Cardiac fibroblast (primary cell): ENCODE measurements at places on chromosomes 13 and 19.

DNA sequence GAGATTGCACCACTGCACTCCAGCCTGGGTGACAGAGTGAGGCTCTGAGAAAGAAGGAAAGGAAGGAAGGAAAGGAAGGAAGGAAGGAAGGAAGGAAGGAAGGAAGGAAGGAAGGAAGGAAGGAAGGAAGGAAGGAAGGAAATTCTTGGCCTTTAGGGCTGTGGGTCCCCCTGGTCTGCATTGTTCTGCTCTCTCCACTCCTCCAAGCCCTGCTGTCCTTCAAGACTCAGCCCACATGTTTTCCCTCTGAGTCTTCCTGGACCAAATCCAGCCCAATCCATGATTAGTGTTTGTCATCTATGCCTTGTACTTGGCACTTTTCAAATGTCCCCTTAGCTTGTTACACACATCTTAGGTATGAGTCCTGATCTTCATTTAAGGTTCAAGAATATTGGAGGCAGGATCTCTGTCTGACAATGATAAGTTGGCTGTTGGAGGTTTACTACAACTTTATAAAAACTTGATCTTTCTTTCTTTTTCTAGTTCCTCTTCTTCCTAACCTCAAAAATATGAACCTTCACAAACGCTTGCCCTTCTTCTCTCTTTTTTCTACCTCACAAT, 48.8 kb upstream of the INTS6 start:
- peak; percentile 79 for DNase-seq

- DNase-seq, result no peak
Observed at GRCh38 chr13:29953542-29953941, 103.1 kb upstream of the UBL3 start.

GRCh38 chr19:19410553-19411550, 5.4 kb downstream of the GATAD2A start:
- no peak for DNase-seq

DNA sequence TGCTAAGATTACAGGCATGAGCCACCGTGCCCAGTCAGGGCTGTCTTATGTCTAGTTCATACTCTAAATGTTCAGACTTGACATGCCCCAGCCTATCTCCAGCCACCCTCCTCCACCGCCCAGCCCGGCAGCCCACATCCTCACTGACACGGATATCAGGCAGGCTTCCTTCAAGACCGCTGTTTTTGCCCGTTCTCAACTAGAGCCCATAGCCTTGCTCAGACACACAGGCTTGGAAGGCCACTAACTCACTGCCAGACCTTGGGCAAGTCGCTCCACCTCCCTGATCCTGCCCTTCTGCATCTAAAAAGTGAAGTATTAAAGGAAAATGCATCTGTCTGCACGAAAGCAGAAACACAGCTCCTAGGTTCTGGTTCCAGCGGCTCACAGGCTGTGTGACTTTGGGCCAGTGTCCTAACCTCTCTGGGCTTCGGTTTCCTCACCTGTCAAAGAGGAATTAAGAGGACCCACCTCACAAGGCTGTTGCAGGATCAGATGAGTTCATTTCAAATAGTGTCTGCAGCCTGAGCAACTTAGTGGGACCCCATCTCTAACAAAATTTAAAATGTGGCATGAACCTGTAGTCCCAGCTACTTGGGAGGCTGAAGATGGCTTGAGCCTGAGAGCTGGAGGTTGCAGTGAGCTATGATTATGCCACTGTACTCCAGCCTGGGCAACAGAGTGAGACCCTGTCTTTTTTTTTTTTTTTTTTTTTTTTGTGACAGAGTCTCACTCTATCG, 14.5 kb upstream of the CERS4 start:
- no peak for DNase-seq

GRCh38 chr19:46408664-46409039, 4.7 kb downstream of the CCDC8 start:
- no peak for DNase-seq

DNA sequence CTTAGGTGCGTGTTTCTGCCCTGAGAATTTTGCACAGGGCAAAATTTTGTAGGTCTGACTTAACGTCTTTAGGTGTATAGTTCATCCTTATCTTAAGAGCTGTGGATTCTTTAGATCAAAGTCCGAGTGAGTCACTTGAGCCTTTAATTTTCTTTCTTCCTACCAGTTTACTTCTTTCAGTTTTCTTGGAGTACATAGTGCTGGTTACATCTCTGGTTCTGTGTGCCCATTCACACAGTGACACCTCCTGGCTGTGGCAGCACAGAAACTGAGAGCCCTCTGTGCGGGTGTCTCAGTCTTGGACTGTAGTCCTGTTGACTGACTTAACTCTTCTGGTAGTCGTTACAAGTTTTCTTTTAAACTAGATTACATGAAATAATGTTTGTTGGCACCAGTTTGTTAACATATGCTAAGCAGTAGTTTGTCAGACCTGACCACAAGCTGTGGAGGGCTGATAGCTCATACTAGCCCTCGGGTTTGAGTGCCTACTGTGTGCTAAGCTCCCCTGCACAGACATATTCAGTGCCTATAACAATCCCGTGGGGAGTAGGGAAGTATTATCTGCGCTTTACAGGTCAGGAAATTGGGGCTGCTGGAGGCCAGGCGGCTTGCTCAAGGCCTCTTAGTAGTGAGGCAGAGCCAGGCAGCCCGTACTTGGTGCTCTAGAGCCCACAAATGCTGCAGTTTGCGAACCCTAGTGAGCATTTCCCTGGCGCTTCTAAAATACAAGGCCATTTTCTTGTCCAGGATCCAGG, 1.6 kb downstream of the GATAD2A start:
- DNase-seq, result peak; percentile 63

DNA sequence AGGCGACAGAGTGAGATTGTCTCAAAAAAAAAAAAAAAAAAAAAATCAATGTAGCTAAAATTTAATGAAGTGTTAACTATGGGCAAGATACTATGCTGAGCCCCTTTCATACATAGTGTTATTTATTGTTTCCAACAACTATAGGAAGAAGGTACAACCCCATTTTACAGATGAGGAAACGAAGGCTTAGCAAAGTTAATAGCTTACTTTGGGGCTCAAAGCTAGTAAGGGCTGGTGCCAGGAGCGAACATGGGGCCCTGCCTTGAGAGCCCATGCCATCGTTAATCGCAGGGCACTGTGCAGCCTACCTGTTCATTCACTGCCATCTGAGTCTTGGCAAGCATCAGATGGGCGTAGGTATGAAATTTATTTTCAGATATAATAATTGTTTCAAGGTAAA, 1.9 kb upstream of the FRY start:
- no peak for DNase-seq

DNA sequence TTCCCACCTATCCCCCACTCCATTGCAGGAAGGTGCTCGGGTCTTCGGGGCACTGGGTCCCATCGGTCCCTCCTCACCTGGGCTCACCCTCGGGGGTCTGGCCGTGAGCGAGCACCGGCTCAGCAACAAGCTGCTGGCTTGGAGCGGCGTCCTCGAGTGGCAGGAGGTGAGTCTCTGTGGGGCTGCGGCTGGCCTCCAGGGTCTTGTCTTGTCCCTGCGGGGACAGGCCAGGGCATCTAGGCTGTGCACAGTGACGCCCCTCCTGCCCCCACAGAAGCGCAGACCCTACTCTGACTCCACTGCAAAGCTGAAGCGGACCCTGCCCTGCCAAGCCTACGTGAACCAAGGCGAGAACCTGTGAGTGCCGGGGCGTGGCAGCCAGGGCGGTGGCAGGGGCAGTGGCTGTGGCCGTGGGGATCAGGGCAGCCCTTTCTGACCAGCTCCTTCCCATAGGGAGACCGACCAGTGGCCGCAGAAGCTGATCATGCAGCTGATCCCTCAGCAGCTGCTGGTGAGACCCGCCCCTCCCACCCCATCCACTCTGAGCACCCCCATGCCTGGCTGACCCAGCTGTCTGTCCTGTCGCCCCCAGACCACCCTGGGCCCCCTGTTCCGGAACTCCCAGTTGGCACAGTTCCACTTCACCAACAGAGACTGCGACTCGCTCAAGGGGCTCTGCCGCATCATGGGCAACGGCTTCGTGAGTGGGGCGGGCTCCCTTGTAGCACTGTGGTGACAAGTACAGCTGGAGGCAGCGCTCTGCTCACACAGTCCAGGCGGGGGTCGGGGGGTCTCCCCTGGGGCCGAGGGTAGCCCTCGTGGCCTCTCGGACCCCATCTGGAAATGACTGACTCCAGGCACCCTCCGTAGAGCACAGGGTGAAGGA, 3.7 kb downstream of the PTOV1 start:
- no peak for DNase-seq

DNA sequence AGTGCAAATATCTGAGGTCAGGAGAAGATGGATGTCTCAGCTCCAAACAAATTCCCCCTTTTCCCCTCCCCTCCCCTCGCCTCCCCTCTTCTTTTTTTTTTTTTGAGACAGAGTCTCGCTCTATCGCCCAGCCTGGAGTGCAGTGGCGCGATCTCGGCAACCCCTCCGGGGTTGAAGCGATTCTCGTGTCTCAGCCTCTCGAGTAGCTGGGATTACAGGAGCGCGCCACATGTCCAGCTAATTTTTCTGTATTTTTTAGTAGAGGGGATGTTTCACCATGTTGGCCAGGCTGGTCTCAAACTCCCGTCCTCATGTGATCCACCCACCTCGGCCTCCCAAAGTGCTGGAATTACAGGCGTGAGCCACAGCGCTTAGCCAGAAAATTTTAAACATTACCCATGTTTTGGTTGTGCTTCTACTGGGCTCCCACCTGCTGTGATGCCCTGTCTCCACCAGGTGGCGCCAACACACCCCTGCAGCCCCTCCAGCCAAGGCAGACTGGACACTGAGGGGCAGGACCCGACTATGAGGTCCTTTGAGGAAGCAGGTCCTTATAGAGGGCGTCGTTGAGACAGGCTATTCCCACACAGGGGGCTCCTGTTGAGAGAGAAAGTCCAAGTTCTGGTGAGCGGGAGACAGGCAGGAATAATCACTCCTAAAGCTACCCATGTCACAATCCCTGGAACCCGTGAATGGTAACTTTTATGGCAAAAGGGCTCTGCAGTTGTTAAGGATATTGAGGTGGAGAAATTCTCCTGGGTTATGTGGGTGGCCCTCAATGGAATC, 6.3 kb downstream of the ERICH4 start:
- peak; percentile 75 for DNase-seq

DNA sequence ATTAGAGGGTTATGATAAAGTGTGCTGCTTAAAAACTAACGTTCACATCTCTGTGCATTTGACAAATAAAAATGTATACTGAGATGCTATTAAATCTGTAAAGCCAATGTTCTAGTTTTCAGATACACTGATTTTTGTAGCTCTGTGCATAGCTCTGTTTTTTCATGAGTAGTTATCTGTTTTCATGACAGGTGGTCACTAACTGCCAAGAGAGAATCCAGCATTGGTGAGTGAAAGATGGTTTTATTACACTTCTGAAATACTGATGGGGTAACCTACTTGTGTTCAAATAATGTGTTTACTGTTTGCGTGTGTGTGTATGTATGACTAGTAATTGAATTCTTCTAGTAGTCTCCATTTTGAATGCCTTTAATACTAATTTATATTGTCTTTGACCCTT, 29.0 kb downstream of the URI1 start:
- DNase-seq, result no peak

GRCh38 chr13:50125554-50126262, 110.5 kb downstream of the KCNRG start:
- DNase-seq, result peak; percentile 87

DNA sequence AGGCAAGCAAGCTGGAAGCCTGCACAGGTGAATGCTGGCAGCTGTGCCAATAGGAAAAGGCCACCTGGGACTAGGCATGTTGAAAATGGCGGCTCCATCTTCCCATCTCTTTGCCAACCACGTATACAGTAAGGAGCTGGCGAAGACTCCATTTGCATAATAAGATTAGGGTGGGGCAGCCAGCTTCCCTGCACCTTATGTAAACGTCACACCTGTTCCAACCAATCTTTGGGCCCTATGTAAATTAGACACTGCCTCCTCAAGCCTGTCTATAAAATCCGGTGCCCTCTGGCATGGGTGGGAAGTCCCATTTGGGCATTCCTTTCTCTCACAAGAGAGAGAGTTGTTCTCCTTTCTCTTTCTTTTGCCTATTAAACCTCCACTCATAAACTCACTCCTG, 16.8 kb downstream of the ADGRE2 start:
- no peak for DNase-seq

GRCh38 chr13:104571161-104571892, 1505.1 kb upstream of the SLC10A2 start:
- peak; percentile 94 for DNase-seq

GRCh38 chr19:9018163-9018875, 8.1 kb upstream of the MUC16 start:
- DNase-seq, result no peak

GRCh38 chr19:17553256-17553655, 2.2 kb upstream of the COLGALT1 start:
- peak; percentile 98 for DNase-seq

- no peak for DNase-seq
Observed at GRCh38 chr19:35048911-35049411, 7.4 kb downstream of the HPN start.

- DNase-seq, result no peak
Observed at GRCh38 chr19:50022823-50023222, 2.3 kb downstream of the VRK3 start.

DNA sequence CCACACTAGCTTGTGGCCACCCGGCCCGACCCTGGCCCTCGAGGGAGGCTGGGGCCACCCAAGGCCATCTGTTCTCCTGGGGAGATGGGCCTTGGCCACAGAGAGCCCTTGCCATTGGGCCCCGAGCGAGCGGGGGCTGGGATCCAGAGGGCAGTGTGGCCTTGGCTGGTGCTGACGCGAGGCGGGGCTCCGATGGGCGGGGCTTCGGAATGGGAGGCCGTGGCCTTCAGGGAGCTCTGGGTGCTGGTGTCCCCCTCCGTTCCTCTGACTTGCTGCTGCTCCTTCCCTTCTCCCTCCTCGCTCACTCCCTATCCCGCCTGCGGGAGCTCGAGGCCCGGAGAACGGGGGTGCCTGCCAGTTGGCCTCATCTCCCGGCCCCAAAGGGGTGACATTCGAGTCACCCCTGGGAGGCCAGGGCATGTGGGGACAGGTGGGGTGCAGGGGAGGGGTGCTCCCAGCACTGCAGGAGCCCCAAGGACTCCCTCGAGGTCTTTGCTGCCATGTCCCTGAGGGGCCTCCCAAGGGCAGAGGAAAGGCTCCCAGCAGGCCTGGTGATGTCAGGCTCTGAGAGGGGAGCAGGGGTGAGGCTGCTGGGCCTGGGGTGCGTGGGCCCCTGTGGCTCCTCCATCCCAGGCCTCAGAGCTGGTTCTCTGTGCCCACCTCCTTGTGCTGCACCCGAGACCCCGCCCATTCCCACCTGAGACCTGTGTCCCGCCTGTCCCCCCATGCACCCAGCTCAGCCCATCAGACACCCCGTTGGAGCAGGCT, 4.2 kb downstream of the NCLN start:
- DNase-seq, result no peak

- peak; percentile 46 for DNase-seq
Observed at GRCh38 chr13:110957181-110957884, 42.5 kb upstream of the ANKRD10 start.

DNA sequence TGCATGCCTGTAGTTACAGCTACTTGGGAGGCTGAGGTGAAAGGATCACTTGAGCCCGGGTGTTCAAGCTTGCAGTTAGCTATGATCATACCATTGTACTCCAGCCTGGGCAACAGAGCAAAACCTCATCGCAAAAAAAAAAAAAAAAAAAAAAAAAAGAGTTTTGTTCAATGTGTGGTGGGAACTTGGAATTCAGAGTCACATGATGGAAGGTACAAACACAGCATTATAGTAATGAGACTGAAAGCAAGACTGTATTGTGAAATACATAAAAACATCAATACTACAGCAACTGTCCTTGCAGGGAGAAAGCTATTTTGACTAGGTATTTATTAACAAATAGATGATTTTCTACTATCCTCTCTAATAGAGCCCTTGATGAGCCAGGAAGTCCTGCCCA, 393.2 kb downstream of the DLEU7 start:
- DNase-seq, result no peak

- no peak for DNase-seq
Observed at GRCh38 chr19:28257396-28257795, 955.6 kb downstream of the UQCRFS1 start.

- peak; percentile 85 for DNase-seq
Observed at GRCh38 chr13:76852986-76853385, 33.2 kb downstream of the KCTD12 start.
